ENCODE measurements at places on chromosomes 5 and 9.

DNA sequence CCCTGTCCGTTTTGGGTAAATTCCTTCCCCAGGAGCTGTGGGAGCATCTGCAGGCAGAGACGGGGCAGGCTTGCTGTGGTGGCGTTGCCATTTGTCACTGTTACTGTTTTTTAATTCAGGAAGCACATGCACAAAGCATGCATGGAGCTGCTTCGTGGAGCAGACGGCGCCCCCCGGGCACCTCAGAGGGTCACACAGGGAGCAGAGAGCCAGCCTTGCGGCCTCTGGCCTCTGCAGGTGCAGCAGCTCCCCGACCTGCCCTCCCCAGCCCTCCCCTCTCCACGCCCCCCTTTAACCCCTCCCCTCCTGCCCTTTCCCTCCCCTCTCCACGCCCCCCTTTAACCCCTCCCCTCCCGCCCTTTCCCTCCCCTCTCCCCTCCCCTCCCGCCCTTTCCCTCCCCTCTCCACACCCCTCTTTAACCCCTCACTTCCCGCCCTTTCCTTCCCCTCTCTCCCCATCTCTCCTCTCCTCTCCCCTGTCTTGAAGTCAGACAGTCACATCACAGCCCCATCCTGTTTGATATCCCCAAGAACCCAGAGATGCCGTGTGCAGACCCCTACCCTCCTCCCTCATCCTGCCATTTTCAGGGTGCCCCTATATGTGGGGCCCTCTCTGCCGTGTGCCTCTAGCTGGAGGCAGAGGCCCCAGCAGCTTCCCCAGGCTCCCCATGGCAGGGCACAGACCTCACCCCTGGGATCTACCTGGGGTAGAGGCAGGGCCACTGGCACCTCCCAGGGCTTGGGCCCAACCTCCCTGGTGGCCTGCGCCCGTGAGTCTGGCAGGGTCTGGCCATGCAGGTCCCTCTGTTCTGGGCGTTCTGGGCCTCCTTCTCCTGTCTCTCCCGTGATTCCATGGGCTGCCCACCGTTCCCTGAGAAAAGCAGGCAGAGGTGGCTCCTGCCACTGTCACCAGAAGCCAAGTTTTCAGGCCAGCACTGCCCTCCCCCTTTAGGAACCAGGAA lies 29.6 kb upstream of the UBAC1 start:
- DNase-seq, result no peak

GRCh38 chr5:126969548-126969947 lies 60.8 kb downstream of the MARCHF3 start:
- DNase-seq, result no peak

DNA sequence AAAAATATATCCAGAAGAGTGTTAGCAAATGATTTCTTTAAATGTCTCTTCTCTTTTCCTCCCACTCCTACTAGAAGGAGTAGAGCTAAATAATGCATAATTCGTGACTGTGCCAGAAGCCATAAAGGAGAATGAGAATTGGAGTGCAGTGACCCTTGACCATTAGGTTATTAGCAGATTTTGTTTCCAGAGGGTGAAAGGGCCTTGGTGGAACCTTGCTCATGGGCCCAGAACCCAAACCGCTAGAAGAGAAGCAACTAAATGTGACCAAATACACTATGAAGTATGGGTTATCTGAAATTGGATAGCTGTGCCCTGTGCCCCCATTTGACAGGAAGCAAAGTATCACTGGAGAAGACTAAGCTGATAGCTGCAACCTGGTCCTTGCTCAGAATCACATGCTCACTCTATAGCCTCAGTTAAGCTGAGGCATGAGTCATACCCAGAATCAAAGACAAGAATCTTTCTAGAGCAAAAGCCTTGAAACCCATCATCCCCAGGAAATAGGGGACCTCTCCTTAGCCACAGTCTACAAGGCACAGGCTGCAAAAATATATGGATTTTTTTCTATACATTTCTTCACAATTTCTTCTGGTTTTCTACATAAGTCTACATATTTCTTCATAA lies 36.3 kb downstream of the CAPSL start:
- no peak for DNase-seq

DNA sequence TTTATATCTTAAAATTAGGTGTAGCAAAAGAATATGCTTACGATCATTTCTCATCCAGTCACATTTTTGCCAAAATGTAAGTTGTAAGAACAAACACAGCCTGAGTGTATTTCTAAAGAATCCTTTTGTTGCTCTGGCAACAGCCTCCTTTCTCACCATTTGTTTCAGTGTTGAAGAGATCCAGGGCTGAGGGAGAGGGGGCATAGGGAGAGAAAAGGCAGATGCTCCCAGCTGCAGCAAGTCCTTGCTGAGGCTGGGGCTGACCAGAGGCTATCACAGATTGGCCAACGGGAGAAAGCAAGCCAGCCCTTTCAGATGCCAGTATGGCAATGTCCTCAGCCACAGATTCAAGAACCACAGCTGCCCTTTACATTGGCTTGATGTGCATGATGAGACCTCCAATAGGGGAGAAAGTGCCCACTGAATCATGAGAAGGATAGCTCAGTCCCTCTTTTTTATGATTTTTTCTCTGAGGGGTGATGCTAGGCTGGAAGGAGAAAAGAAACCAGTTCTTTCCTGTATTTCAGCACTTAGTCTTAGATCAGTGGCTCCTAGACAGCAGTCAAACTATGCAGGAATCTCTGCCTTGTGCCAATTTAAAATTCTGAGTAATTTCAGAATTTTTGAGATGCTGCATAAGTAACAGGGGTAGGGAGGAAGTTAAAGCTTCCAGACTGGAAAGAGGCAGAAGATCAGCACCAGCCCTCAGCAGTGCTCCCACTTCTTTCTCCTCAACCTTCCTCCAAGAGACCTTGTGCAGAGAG lies 142.1 kb downstream of the LHFPL2 start:
- no peak for DNase-seq

DNA sequence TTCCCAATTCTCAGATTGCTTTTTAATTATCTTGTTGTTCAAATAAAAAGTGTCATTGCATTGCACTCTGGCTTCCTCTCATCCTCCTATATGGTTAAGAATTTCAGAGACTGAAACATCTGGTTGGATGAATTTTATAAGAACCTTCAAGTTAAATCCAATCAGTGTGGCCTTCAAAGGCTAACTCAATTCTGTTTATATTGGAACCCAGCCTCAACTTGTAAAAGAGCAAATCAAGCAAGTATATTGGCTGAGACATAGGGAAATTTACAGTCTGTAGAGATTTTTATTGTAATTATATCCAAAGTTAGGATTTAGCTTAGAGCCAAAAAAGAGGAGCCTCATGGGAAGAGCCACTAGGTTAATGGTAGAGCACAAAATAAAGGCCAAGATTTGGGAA lies 159.9 kb upstream of the FER start:
- no peak for DNase-seq

DNA sequence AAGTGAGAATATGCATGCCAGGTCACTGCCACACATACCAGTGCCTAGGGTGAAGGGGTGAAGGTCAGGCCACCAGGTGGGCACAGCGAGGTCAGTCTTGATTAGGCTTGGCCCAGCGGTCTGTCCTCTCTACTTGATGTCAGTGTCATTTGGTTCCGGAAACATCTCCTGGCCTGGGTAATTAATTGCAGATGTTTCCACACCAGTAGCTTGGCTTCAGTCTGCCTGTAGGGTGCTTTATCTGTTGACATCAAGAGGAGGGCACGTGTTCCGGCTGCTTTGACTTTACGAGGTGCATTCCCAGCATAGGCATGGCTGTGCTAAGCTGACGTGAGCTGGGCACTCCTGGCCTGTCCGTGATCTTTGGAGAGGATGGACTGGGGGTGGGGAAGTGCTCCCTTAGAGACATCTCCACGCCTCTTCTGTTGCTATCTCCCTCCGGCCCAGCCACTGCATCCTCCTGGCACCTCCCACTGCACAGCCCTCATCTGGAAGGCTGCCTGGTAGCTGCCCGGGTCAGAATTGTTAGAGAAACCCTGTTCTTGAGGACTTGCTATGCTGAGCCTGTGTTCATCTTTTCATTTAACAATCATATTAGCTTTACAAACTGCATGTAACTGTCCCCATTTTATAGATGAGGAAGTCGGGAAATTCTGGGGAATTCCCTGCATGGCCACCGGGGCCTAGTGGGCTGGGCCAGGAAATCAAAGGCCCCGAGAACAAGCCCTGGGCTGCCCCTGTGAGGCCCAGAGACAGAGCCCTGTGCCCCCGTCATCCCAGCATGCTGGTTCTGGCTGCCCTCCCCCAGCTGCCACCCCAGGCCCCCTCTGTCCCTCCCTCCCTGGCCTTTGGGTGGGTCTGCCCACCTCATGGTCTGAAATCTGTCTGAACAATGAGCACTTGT lies 29.1 kb downstream of the JADE2 start:
- DNase-seq, result peak; percentile 17

- DNase-seq, result peak; percentile 48
These were observed 90.2 kb downstream of the HACD4 start for GRCh38 chr9:20941174-20941690.

GRCh38 chr5:27318701-27319100 lies 280.3 kb upstream of the CDH9 start:
- DNase-seq, result no peak

GRCh38 chr9:120928483-120929228 lies 2.1 kb upstream of the TRAF1 start:
- DNase-seq, result peak; percentile 73

DNA sequence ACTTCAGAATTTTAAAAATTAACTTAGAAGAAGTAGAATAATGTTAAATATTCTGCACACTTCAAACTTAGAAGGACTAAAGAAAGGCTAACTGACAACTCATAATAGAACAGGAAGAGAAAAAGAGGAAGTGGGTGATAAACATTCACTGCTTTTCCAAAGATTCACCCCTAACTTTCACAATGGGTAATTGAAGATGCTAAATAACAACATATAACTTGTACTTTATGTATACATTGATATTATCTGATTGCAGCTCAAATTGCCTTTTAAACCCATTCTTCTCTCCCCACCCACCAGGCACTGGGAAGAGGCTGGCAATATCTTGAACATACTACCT lies 376.6 kb downstream of the EFNA5 start:
- DNase-seq, result no peak

GRCh38 chr5:124333298-124333979 lies 413.0 kb downstream of the ZNF608 start:
- DNase-seq, result no peak

DNA sequence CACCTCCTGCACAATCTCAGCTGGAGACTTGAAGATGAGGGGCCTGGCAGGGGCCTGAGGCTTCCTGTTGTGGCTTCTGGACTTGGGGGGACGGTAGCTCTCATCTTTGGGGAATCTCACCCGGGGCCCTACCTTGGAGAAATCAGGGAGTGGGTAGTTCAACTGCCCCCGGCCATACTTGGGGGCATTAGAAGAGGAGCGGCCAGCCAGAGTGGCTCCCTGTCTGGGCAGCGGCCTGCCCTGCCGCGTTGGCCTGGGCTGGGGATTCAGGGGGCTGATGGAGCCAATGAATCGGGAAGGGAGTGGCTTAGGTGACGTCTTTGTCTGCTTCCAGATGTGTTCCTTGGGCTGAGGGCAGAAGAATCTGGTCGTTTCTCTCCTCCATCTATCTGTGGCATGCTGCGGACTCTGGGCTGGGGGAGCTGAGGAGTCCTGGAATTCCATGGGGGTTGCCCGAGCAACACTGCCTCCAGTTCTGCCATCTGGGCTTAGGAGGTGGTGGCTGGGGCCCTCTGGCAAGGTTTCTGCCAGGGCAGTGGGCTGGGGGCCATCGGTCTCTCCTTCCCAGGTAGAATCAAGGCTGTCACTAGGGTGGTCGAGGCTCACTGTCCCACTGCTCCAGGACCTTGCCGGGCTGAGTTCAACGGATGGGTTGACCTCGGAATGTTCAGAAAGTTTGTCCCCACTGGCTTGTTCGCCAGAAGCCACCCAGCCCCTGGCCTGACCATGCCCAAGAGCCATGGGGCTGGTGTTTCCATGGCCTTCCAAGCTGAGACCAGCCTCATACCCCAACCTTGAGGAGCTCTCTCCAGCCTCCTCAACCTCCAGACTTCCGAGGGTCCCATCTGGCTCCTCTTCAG lies 11.0 kb downstream of the AKNA start:
- no peak for DNase-seq

DNA sequence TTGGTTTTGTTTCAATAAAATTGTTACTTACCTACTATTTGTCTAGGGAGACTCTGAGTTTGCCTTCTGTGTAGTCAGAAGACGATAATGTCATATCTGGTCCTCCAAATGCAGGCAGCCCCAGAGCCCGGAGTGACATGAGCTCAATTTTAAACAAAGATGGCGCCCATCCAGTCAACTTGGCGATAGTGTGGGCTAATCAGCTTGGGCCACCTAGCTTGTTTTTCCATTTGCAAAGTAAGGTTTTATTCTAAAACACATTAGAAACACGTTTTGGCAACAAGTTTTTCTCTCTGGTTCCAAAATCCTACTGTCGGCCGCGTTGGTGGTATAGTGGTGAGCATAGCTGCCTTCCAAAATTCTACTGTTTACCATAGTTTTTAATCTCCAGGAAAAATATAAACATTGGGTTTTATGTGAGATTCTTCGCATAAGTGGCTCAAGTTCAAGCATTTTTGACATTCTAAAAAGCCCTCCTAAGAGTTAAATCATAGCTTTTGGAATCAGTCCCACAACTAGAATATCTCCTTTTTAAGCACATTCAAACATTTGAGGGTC lies 13.2 kb downstream of the TSC1 start:
- no peak for DNase-seq

GRCh38 chr5:149400304-149400703 lies 21.2 kb upstream of the IL17B start:
- no peak for DNase-seq

DNA sequence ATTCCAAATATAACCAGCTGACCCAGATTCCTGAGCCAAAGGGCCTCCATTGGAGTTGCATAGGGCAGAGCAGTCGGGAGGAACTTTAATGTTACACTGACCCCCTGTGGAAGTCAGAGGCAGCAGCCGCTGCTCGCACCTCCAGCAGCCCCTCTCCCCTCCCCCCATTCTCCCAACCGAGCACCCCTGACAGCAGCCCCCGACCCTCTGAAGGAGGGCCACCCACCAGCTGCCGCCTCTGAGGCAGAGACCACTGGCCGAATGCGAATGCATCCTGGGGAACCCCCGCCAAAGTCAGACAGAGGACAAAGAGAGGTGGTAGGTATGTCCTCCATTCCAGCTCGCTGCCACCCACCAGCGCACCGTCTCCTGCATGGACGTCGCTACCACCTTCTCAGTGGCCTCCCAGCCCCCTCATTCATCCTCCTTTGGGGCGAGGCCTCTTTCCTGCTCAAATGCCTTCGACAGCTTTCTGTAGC lies 231.0 kb downstream of the CDK5RAP2 start:
- DNase-seq, result no peak

- DNase-seq, result no peak
These were observed 122.6 kb downstream of the RASEF start for GRCh38 chr9:82940376-82940775.

All from stimulated activated CD4-positive, alpha-beta T cell treated with anti-CD3 and anti-CD28 coated beads, TNF-alpha, amount 100 ng/mL, for 24 hours (primary cell).